ENCODE measurements at places on chromosomes 13 and 19.

GRCh38 chr13:45773236-45773635 lies 71.1 kb downstream of the CBY2 start:
- no peak for DNase-seq

DNA sequence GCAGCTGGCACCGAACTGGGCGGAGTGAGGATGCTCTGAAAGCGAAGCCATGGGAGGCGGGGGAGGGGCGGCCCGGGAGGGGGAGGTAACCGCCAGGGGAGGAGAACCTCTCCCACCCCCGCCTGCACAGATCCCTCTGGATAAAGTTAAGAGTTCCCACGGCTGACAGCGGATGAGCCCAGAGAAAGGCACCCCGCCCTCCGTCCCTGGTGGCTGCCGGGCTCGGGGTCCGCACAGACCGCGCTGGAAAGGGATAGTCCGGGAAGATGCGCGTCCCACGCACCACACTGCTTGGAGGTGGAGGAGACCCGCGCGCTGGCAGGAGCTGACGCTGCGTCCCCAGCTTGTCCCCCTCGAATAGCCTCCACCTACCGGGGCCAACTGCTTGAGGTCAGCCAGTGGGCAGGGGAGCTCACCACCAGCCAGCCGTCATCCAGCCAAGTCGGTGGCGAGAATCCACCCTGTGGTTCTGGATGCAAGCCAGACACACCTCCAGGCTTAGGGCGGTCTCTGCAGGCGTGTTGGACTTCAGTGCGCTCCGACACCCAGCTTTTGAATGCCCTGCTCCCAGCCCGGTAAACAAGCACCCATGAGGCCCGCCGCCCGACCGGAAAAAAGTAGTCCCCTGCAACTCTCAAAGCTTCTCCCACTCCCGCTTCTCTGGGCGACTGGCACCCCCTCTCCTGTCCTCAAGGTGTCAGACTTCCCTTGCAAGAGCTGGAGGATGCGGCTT lies at the start of gene TRPC4:
TSS of gene TRPC4 (minus strand) at position 17 of the 733 bp plus-strand sequence. CDS start 86,439 bp downstream, outside the sequence.
- DNase-seq: no peak

DNA sequence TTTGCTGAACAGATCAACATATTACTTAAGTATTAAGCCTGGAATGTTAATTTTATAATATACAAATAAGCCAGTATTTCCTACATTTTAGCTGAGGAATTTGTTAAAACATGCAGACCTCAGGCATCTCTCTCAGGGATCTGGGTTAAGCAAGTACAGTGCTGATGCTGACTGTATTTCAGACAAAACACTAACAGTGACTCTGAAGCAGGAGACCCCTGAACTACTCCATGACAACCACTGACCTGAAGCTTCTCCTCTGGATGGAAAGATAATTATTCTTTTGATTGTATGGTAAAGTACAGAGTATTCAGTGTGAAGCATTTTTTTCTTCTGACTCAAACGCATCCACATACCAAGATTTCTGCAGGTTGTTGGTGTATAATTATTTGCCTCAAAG lies 680.8 kb downstream of the LIG4 start:
- DNase-seq: no peak

DNA sequence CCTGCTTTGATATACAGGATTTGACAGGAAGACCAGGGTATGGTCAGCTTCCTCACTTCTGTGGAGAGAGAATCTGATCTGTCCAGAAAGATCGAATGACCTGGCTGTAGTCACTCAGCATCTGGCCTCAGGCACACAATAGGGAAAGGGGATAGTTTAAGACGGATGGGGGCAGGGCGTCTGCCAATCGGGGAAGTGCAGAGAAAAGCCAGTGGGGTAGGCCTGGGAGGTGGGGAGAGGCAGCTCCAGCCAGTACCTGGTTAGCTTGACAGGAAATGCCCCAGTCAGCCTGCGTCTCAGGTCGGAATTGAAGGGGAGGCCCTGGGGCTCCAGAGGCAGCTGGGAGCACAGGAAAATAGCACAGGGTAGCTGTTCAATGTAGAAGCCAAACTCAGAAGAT lies 12.4 kb downstream of the ZNF444 start:
- DNase-seq: no peak

DNA sequence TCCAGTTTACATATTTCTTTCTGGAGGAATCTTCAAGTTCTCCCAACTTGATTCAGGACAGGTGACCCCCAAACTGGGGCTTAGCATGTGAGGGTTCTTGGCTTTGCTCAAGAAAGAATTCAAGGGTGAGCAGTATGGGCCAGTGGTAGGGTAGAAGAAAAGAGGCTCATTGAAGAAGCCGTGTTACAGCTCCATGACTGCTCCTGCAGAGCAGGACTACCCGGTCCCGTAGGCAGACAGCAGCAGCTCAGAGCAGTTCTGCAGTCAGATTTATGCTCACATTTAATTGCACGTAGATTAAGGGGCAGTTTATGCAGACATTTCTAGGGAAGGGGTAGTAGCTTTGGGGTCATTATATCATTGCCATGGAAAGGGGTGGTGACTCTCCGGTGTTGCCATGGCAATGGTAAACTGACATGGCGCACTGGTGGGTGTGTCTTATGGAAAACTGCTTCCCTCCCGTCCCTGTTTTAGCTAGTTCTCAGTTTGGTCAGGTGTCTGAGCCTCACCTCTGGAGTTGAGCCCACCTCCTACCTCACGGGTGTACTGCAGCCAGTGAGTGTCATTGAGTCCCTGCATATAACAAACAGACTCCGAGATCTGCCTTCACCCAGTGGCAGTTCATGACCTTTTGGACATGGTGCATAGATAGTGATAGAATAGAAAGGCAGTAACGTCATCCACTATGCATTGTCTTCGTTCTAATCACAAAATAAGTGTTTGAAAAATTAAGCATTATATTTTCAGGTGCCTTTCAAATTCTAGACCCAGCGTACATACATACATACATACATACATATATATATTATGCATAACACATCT lies 16.0 kb upstream of the ZNF792 start:
- DNase-seq: no peak

DNA sequence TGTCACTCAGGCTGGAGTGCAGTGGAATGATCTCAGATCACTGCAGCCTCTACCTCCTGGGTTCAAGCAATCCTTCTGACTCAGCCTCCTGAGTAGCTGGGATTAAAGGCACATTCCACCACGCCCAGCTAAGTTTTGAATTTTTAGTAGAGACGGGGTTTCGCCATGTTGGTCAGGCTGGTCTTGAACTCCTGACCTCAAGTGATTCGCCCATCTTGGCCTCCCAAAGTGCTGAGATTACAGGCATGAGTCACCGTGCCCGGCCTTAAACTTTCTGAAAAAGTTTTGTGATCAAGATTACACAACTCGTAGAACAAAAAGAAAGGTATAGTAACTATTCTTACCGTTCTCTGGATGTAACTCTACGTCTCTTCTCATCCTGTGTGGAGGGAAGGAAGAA lies 21.2 kb downstream of the DNMT1 start:
- no peak for DNase-seq

DNA sequence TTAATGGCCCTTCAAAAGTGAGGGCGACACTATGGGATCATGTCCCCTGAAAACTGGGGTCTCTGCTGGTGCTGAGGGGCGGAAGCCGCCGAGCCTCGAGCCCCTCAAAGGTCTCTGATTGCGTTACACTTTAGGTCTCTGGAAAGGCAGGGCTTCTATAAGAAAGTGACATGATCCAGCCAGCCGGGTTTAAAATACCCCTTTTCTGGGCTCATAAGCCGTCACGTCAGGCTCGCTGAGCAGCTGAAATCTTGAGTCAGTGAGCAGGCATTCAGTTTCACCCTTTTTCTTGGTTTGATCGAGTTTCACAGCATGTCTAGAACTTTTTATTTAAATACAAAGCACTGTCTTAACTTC lies 600 bp upstream of the HMGB1 start:
- DNase-seq: no peak

GRCh38 chr13:59734393-59734792 lies 429.3 kb downstream of the DIAPH3 start:
- no peak for DNase-seq

- no peak for DNase-seq
Measured at GRCh38 chr13:105573136-105573535, 962.3 kb downstream of the EFNB2 start.

DNA sequence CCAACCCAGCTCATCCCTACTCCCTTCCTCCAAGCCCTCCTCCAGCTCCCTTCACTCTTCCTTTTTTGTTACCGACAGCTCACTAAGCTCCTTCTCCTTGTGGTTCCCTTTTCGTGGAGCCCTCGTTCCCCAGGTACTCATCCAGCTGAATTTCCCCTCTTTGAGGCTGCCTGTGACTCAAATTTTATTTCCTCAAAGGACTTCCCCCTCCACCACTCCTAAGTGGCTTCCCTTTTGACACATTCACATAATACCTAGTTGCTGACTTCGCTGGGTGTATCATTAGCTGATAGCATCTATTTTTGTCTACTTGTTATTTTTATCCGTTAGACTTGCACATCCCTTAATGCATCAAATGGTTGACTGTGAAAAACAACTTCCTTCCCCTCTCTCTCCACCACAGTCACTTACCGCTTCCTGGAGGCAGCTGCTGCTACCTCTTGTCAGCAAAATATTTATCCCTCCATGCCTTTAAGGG lies 14.5 kb downstream of the FFAR2 start:
- peak; percentile 18 for DNase-seq

DNA sequence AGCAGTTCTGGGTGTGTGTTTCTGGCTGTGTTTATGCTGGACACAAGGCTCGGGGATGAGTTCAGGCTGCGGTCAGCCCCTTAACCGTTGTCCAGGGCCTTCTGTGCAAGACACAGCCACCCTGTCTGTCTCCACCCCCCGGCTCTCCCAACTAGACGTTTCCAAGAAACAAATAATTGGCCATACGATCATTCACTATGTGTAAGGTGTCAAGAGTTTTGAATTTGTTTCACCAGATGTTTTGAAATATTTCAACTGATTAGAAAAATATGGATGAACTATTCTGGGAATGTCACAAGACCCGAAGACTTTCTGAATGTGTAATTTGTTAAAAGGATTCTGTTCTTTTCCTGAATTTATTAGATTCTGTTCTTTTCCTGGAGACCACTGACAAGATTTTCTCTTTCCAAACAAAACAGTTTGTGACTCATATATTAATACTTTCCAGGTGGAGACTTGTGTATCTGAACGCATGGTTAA lies 318.2 kb downstream of the MYO16 start:
- DNase-seq: no peak

DNA sequence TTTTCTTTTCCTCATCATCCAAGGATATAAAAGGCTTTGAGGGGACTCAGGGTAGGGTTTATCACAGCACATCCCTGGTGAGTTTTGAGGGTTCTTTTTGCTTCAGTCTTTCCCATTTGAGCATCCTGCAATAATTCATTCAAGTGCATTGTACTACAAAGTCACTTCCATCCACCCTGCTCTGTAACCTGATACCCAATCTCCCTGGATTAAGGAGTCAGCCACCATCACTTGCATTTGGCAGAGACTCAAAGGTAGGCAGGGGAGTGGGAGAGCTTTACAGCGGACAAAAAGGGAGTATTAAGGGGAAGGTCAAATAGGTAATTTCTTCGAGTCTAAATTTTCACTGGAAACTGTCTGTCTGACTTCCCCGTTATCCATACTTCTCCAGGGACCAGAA lies 216.1 kb upstream of the TMTC4 start:
- no peak for DNase-seq

GRCh38 chr19:49840736-49841249 lies 10.2 kb upstream of the PTOV1 start:
- DNase-seq: no peak

- DNase-seq: no peak
Measured at GRCh38 chr13:27973291-27973690, 4.2 kb upstream of the CDX2 start.

DNA sequence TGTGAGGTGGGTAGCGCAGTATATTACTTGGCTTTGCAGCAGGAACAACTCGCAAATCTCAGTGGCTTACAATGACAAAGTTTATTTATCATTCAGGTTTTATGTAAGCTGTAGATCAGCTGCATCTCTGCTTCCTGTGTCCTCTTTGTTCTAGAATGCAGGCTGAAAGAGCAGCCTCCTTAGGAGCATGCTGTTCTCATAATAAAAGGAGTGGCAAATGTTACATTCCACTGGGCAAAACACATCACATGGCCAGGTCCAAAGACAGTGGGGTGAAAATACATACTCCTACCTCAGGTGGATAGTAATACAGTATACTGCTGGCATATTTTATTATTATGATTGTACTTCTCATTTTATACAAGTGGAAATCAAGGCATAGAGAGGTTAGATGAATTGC lies 1.2 kb upstream of the CSNK1A1L start:
- DNase-seq: no peak

GRCh38 chr19:37412700-37413099 lies 41.8 kb downstream of the ZNF527 start:
- no peak for DNase-seq

GRCh38 chr19:29610574-29611271 lies 4.6 kb downstream of the POP4 start:
- peak; percentile 66 for DNase-seq

GRCh38 chr19:10332158-10332964 lies 968 bp downstream of the RAVER1 start:
- no peak for DNase-seq

DNA sequence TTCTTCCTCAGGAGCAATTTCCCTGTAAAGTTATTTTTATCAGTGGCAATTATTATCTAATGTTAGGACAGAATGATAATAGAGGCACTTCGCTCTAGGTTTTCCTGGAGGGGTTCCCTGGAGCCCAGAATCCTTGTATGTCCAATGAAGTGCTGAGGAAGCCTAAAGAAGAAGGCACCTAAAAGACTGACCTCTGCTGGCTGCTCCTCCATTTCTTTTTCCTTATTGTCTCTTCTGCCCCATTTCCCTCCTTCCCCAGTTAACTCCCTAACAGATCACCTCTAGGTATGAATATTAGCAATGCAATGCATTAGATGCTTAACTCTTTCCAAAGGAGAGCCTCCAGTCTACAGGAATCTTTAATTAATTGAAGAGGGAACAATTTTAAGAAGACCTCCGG lies 985.4 kb downstream of the DIAPH3 start:
- no peak for DNase-seq

GRCh38 chr13:66992183-66992582 lies 238.0 kb downstream of the PCDH9 start:
- DNase-seq: no peak

GRCh38 chr19:29671393-29672160 lies 6.3 kb downstream of the PLEKHF1 start:
- peak; percentile 77 for DNase-seq

DNA sequence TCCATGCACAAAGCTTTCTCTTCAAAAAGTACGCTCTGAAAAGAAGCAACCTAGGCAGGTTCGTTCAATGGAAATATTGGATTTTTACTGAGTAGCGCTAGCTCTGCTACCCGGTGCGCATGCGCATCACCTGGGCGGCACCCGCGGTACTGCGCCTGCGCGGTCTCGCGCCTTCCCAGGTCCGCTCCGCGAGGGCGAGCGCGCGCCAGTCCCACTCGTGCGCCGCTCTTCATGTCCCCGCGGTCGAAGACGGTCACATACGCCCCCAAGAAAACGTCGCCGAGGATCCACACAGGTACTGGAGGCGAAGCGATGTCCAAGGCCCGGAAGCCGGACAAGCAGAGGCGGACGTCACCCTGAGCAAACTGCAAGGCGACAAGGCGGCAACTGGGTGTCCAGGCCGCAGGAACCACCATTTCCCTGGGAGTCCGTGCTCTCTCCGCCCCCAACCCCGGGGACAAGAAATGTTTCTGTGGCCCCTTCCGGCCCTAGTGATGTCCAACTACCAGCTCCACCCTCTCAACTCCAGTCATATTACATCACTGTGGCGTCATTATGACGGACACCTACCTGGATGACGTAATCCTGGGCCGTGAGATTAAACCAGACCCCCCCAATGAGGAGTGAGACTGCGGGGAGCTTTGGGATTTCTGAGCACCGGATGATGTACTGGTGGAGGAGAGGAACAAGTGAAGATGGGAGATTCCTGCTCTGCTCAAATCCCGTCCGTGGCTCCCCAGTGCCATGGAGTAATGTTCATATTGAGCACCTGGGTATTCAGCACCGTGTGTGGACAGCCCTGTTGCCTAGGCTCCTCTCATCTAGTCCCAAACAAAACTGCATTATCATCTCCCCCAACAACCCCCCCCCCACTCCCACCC lies 4.8 kb upstream of the KCNC3 start:
- peak; percentile 54 for DNase-seq
